ENCODE measurements at places on chromosomes 16 and 17. TPM values are rescaled to one million over a fixed set of nuclear protein-coding genes. Genes with fewer than 3 reads are reported as not detected.

Gene CNTD1
- total RNA-seq = not detected

Gene DBF4B
- total RNA-seq = 3.2 TPM

Gene MARVELD3
- 21.5 TPM for total RNA-seq

GRCh38 chr17:38893113-38893512 lies 23.3 kb downstream of the LASP1 start:
- no peaks in the 10 kb centered on the region for H3K36me3 ChIP-seq
- DNase-seq = no peak
- H3K4me1 ChIP-seq = peaks cover 21% of the 10 kb centered on the region
- H3K27ac ChIP-seq = peak overlapping the region; percentile 85
- no peaks in the 10 kb centered on the region for H3K27me3 ChIP-seq

DNA sequence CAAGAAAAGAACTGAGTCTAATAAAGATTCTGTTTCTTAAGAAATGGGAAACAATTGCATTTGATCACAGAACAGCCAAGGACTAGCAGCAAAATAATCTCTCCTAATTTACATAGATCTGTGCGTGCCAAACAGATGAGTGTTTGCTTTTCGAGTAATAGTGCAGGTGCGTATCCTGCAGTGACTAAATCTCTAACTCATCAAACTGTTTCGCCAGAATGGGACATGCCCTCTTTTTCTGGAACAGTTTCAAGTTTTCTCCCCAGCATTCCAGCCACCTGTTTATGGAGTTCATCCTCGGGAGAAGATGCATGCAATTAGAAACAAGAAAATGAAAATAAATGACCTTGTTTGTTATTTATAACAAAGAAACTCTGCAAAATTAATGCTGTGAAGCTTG lies 5.7 kb upstream of the TOX3 start:
- H3K27me3 ChIP-seq = no peaks in the 10 kb centered on the region
- H3K27ac ChIP-seq = no peak overlapping the region
- no peaks in the 10 kb centered on the region for H3K36me3 ChIP-seq

DNA sequence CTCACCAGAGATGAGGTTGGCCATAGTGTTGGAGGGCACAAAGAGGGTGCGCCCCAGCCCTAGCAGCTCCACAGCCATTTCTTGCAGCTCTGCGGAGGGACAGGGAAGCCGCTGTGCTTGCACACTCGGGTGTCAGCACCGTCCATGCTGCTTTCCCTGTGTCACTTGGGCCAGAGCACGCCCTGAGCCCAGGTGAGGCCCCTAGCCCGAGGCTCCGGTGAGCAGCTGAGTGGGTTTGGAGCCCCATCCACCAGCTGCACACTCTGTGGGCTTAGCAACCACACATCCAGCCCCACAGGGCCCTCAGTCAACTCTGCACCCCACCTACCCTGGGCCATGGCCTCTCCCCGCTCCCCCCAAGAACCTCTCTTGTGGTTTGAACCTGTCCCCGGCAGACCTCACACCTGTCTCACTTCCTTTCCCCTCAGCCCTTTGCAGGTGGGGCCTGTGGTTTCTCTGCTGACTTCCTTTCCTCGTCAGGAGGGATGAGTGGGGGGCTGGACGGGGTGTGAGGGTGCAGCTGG lies 20.7 kb downstream of the TMEM235 start:
- no peak overlapping the region for H3K4me3 ChIP-seq
- H3K27me3 ChIP-seq = no peaks in the 10 kb centered on the region
- no peak for DNase-seq
- H3K4me1 ChIP-seq = no peaks in the 10 kb centered on the region

Measured in breast epithelium (tissue), 4 donors.